ENCODE measurements at places on chromosomes 12 and 14.

- no peak for DNase-seq
Measured at GRCh38 chr12:39359645-39360044, 83.3 kb downstream of the KIF21A start.

DNA sequence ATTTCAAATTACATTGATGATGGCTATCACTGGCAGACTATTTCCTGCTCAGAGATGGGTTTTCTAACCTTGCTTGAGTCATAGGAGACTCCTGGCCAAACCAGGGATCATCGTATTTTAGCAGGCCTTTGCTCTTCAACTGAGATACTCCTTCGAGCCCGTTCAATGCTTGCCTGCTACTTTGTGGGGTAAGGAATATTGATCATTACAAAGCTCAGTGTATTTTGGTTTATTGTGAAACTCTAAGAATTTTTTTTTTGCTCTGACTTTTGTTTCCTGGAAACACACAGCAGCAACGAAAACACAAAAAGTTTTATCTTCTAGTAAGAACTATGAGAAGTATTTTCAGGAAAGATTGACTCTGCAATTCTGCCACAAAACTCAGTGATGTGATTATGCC is 4.1 kb downstream of the GPRC5D start:
- DNase-seq: no peak

- no peak for DNase-seq
Measured at GRCh38 chr12:117485984-117486839, 124.8 kb upstream of the NOS1 start.

DNA sequence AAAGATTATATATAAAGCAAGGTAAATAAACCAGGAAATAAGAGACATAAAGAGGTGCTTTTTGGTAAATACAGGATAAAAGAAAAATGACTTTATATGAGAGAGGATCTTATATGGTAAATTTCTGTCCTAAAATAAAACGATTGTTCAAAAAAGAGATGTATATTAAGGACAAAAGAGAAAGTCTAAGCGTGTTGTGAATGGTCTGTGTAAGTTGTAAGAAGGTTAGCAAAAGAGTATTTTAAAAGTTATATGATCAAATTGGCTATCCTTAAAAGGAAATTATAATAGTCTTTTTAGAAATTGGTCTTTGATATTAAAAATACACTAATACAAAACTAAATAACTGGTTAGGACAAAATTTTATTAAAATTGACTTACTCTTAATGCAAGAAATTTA is 14.1 kb upstream of the ACSM4 start:
- no peak for DNase-seq

GRCh38 chr14:61511558-61511948 is 183.8 kb upstream of the HIF1A start:
- DNase-seq: no peak

DNA sequence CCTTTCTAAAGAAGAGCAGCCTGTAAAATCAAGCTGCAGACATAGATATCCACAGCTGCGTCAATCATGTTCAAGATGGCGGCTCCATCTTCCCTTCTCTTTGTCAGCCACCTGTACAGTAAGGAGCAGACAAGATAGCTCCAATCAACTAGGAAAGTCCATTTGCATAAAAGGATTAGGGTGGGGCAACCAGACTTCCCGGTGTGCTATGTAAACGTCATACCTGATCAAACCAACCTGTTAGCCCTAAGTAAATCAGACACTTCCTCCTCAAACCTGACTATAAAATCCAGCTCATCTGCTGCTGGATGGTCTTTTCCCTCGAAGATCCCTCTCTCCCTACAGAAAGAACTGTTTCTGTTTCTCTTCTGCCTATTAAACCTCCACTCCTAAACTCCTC is 60.1 kb downstream of the BCAT1 start:
- DNase-seq: no peak

GRCh38 chr14:83709116-83709515 is 1820.8 kb upstream of the FLRT2 start:
- no peak for DNase-seq

DNA sequence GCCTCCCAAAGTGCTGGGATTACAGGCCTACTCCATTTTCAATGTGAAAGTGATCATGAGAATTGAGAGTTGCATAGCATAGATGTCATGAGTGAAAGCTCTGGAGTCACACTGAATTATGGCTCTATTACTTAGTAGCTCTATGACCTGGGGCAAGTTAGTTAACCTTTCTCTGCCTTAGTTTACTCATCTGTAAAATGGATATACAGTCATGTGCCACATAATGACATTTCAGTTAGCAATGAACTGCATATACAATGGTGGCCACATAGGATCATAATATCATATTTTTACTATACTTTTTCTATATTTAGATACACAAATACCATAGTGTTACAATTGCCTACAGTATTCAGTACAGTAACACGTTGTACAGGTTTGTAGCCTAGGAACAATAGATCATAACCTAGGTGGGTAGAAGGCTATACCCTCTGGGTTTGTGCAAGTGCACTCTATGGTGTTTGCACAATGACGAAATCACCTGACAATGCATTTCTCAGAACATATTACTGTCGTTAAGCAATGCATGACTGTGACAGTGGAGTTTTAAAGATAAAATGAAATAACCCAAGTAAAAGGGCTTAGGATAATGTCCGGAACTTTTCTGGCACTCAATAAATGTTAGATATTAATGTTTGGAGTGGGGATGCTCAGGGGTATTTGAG is 53.1 kb downstream of the ZFYVE26 start:
- no peak for DNase-seq

DNA sequence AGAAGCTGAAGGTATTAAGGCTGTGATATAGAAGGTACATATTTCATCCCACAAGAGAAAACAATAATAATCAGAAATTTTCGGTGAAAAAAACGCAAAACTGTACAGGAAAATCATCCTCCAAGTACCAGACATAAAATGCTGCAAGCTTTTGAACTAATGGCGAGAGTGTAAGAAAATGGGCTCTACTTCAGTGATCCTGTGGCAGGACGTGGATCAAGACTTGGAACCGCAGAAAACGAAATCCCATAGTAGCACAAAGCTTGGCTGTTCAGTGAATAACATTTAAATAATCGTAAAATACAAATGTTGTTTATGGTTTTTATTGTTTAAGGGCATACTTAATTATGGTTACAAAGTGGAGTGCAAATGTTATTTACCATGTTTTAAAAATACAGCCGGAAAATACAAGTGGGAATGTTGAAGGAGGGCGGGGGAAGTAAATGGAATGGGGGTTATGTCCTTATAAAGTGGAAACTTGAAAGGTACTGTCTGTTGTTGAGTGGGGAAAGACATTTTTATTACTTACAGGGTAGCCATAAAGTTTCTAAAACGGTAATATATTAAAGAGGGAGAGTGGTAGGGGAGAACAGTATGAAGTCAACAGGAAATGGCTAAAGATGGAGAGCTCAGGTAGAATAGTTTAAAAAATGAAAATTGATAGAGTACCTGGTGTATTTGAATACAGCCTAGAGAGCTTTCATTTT is 1.1 kb downstream of the SMIM10L1 start:
- DNase-seq: peak; percentile 54

- DNase-seq: no peak
Measured at GRCh38 chr14:105859717-105860614, 333.6 kb downstream of the TMEM121 start.

GRCh38 chr12:1279050-1279449 is 288.0 kb downstream of the ERC1 start:
- DNase-seq: no peak

GRCh38 chr12:98224584-98225221 is 290.7 kb upstream of the TMPO start:
- no peak for DNase-seq

GRCh38 chr12:104641862-104642261 is 185.1 kb downstream of the CHST11 start:
- no peak for DNase-seq

DNA sequence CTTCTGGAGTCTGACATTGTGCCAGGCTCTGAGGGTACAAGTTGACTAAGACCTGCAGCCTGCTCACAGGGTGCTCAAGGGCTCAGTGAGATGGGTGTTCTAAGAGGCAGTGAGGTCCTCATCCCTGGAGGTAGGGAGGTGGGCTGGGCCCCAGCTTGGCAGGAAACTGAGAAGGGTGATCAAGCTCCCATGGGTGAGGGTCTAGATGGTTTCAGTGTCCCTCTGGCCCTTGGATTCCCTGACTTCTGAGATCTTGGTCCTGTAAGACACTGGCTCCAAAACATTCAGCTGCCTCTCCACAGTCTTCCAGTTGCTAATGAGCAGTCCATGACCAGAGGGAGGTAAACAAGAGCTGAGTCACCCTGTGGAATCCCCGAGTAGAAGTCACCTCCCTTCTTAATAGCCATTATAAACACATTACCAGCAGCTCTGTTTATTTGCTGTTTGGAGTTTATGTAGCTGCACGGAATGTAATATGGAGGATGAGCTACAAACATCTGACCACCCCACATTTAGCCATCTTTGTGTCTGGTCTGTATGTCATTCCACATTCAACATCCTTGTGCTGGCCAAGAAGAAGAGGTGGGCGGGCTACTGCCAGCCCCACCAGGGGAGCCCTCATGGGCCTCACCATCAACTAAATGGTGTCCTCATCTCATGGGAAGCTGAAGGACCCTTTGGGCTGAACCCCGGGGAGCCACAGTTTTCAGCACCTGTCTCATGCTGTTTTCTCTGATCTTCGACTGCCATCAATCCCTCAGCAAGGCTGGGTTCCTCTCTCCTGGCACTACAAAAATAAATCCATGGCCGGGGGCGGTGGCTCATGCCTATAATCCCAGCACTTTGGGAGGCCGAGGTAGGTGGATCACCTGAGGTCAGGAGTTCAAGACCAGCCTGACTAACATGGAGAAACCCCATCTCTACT is 37.2 kb upstream of the BDKRB2 start:
- peak; percentile 29 for DNase-seq

GRCh38 chr12:116122628-116123027 is 154.9 kb downstream of the MED13L start:
- no peak for DNase-seq

DNA sequence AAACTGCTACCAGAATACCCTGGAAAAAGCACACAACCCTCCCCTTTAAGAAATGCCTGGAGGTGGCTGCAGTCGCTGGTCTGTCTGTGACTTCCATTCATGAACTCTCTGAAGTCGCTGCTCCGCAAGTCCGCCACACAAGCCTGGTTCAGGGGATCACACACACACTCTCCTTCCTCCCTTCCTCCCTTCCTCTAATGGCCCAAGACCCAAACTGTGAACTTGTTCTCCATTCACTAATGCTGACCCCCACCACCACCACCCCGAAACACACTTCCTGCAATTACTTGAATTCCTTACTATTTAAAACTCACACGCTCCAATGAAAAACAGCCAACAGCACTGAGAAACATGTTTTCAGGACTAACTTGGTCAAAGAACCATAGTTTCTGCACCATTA is 1.0 kb upstream of the LMO3 start:
- DNase-seq: no peak

- no peak for DNase-seq
Measured at GRCh38 chr12:108609537-108610335, 11.9 kb upstream of the TMEM119 start.

DNA sequence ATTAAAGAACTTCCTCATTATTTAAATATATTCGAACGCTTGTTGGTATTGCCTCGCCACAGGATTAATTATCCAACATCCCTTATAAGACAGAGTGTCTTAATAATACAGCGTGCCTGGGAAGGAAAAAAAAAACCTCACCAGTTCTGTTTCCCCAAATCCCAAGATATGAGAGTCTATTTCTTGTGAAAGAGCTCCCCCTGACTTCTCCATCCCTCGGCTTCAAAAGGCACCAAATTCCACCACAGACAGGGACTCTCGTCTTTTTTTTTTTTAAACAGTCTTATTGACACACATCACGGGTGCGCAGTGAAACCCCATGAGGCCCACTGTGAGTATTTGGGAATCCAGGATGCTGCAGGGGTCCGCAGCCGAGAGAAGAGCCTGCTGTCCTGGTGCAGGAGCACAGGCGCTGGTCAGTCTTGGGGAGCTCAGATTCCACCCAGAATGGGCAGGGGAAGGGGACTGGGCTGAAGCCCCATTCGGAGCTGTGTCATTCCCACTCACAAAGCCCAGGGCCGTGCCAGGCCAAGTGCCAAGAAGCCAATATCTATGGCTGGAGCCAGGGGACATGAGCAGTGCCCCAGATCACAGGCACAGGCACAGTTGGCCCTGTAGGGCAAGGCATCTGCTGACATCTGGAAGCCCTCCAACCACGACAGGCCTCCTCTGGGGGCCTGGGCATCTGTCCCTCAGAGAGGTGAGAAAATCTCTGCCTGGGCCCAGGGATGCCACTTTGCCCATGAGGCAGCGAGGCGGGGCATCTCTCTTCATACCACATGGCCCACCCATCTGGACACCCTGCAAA is 71.9 kb downstream of the BCL11B start:
- no peak for DNase-seq

DNA sequence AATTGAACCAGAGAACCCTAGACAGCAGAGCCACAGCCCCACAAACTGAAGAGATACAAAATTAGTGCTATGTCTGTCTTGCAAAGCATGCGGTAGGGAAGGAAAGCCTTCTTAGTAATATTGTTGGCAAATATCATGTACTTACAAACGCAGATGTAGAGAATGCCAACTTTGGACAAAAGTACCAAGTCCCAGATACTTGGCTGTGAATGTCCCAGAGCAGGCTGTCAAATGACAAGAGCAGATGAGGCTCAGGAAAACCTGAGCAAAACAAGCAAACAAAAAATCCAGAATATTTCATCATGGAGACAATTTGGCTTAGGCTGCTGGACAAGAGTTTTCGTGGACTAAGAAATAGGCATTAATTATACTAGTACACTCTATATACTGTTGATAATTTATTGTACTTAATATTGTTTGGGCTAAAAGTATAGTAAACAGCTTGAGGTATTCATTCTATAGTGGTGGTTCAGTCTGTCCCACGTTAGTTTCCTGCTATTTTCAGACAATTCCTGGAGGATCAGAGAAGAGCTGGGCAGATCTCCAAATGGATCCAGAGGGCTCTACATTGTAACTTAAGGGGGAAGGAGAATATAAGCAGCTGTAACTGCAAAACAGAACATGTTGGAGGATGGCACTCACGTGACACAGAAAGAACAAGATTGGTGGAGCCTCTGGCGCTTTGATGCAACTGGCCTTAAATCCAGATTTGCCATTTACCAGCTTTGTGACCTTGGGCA is 329.8 kb downstream of the ATP23 start:
- no peak for DNase-seq

- DNase-seq: no peak
Measured at GRCh38 chr14:75563931-75564330, 14.5 kb upstream of the FLVCR2 start.

DNA sequence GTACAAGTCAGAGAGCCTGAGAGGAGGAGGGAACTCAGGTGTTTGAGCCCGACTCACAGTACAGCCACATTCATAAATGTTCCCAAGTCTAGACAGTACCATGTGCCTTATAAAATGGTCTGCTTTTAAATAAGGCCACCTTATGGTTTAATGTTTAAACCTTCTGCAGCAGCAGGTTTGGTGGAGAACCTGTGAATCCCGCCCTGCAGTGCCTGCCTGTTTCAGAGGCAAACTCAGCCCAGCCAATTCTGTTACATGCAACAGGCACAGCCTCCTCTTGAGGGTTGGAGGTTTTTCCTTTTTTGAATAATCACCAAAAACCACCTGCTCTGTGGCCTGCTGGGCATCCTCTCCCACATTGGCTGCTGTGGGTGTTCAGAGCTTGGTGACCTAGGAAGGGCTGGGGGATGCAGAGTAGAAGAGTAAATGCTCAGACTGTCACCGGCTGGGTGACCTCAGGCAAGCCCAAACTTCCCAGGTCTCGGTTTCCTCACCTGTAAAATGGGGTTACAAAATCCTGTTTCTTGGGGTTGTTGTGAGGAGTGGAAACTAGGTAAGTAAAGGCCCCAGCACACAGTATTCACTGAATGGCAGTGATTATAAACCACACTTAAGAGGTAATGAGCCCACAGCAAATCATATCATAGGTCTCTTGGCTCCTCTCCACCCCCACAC is 28.0 kb downstream of the NUAK1 start:
- DNase-seq: no peak

- DNase-seq: no peak
Measured at GRCh38 chr14:83421711-83422110, 1888.1 kb upstream of the SEL1L start.

Data from RKO (cell line).